ENCODE measurements at places on chromosomes 16 and 17.
A peak's percentile ranks its signal among the peaks of the same experiment; 100 is the strongest.

- no peak for DNase-seq
Observed at GRCh38 chr16:83533193-83533592, 274.6 kb upstream of the HSBP1 start.

DNA sequence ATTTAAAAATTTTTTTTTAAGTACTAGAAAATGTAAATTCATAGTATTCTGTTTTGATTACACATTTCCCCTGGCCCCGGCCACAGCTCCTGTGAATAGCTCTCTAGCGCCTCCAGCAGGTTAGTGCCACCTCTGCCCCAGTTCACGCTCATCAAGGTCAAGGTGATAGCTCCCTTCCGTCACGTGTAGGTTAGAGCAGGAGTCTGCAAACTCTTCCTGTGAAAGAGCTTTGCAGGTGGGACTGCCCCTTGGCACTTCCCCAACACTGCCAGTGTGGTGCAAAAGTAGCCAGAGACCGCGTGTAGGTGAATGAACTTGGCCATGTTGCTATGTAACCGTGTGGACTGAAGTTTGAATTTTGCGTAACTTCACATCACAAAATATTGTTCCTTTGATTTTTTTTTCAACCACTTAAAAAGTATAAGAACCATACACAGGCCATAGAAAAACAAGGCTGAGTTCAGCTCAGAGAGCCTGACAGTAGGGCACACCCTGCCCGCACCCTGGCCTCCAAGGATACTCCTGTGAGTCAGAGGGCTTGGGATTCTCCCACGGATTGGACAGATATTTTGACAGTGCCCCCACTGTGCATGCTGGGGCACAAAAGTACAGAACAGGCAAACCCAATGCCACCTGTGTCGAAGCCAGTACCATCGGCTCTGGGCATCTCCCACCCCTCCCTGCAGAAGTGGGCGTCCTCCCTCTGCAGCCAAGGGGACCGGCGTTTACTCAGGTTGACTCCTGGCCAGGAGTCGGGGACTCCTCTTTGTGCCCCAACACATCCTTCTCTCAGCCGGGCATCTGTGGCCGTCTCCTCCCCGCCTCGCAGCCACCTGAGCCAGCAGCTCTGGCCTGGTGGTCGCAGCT lies 92.0 kb upstream of the CHMP6 start:
- peak; percentile 47 for DNase-seq

GRCh38 chr16:77171745-77172635 lies 19.0 kb upstream of the MON1B start:
- no peak for DNase-seq

DNA sequence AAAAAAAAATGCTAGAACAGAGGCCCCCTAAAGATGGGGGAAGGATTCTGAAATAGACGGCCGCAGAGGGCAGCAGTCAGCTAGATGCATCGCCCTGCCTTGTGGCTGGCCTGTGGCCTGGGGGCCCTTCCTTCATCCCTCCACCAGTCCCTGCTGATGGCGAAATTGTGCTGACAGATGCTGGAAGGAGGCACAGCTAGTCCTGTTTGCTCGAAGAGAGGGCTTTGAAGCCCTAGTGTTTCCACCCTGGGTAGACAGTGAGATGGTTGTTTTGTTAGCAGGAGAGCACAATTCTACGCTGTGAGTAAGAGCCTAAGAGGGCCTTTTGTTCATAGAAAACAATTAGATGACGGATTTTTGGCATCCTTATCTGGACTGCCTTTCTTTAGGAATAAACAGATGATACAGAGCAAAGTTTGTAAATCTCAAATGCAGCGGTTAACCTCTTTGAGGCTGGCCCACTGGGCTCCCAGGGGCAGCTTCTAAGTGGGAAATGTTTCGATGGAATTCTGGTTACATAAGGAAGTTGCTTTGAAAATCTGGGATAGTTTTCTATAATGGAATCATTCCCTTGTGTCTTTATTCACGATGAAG lies 23.0 kb downstream of the VPS35L start:
- DNase-seq, result no peak

DNA sequence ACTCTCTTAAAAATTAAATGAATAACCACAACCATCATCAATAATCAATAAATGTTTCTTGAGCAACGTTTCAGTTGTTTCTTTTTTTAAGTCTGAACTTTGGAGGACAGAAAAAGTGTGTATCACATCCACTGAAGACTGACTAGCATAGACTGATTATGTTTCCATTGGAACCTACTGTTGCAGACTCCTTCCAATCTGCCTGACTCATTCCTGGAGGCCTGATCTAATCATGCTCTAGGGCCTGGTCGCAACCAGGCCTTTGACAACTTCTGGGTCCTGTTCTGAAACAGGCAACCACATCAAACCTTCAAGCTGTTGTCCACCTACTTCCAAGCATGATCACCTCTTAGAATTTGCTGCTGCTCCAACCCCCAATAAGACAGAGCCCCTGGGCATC lies 109.2 kb upstream of the NUDT7 start:
- DNase-seq, result no peak

DNA sequence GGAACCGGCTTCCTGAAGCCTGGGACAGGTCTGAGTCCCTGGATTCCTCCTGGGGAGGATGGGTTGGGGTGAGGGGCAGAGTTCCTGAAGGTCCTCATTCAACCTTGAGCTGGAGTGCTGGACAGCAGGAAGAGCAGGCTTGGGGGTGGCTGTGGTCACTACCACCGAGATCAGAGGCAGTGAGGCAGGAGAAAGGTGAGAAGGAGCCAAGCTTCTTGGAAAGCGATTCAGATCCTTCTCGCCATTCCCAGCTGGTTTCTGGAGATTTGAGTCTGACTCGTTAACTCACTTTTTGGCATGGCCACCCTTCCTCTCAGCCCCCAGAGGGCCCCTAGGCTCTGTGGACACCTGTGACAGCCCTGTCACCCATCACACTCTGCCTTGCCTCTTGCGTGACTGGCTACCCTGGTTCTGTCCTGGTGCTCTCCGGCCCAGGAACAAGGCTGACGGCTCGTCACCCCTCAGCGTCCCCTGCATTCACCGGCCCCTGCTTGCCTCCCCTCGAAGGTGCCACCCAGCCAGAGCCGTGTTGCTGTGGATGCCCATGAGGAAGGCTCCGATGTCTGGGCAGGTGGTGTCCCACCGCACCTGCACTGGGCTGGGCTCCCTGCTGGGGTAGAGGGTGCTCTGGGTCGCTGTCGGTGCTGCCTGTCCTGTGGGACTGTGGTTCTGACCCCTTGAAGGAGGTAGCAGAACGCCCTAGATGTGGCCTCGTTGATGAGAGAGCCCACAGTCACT lies 9.7 kb upstream of the TIMP2 start:
- no peak for DNase-seq

DNA sequence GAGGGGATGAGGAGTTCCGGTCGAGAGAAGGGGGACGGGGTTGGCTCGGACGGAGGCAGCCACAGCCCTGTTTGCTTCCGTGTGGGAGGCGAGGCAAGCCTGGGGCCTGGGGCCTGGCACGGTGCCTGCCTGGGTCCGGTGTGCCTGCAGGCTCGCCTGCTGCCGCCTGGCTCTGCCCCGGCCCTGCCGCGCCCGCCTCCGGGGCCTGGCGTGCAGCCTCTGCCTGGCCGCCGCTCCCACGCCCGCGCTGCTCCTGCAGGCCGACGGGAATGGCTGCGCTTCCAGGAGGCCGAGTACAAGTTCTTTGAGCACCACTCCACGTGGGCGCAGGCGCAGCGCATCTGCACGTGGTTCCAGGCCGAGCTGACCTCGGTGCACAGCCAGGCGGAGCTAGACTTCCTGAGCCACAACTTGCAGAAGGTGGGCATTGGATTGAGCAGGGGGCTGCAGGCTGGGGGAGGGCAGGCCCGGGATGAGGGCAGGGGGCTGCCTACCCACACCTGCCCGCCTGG lies 53.1 kb downstream of the MRC2 start:
- no peak for DNase-seq

GRCh38 chr16:22948603-22949368 lies 134.8 kb downstream of the HS3ST2 start:
- no peak for DNase-seq

- no peak for DNase-seq
Observed at GRCh38 chr16:25031132-25031440, 15.9 kb upstream of the ARHGAP17 start.

DNA sequence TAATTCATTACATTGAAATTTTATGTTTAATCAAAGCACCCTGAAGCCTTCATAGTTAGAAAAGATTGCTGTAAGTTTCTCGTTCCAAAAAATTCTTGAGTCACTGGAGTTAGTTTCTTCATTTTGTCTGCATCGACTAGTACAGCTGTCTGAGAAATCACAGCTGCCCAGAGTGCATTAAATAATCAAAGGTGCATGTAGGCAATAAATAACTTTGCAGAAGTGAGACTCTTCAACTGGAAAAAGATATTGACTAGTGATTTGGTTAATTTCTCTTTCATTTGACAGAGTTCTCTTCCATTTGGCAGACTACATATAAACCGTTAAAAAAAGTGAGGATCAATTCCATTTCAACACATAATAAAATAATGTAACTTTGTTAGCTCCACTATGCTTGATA lies 234.0 kb downstream of the CNTNAP4 start:
- DNase-seq, result no peak
